ENCODE measurements at places on chromosomes 12 and 14. TPM values are rescaled to one million over a fixed set of nuclear protein-coding genes. Genes with fewer than 3 reads are reported as not detected.

LRTM2 gene
- not detected for total RNA-seq

RNASE2 gene
- not detected for total RNA-seq

TAS2R31 gene
- total RNA-seq, result 13.6 TPM

ZFYVE1 gene
- 32.6 TPM for total RNA-seq

NOVA1 gene
- total RNA-seq, result 16.9 TPM

SYNDIG1L gene
- total RNA-seq, result not detected

TCL1B gene
- not detected for total RNA-seq

TTC6 gene
- 0.36 TPM for total RNA-seq

NINJ2 gene
- total RNA-seq, result not detected

DEGS2 gene
- 0.16 TPM for total RNA-seq

IFI27L1 gene
- total RNA-seq, result 8.9 TPM

LALBA gene
- not detected for total RNA-seq

RPGRIP1 gene
- total RNA-seq, result not detected

IFNG-AS1 gene
- 0.09 TPM for total RNA-seq

GPD1 gene
- 0.36 TPM for total RNA-seq

SOAT2 gene
- total RNA-seq, result not detected

GPR135 gene
- 4.3 TPM for total RNA-seq

CCDC197 gene
- total RNA-seq, result not detected

AQP5 gene
- total RNA-seq, result 2.4 TPM

STXBP6 gene
- 2.7 TPM for total RNA-seq

NANOG gene
- 0.16 TPM for total RNA-seq

KLHL33 gene
- 0.18 TPM for total RNA-seq

GALNT16 gene
- total RNA-seq, result 1.6 TPM

MFAP5 gene
- total RNA-seq, result 220 TPM

ENO2 gene
- total RNA-seq, result 8.7 TPM

ELK3 gene
- total RNA-seq, result 18.6 TPM

RNFT2 gene
- 2.3 TPM for total RNA-seq

DHRS7 gene
- 37.5 TPM for total RNA-seq

NKX2-1 gene
- total RNA-seq, result not detected

ALDH1L2 gene
- total RNA-seq, result 41.5 TPM

LYZ gene
- not detected for total RNA-seq

COX8C gene
- total RNA-seq, result not detected

FOXG1 gene
- not detected for total RNA-seq

TSPAN9 gene
- total RNA-seq, result 8.1 TPM

AVPR1A gene
- total RNA-seq, result 0.41 TPM

C12orf54 gene
- not detected for total RNA-seq

KERA gene
- not detected for total RNA-seq

CRIP1 gene
- total RNA-seq, result 28.4 TPM

TTC9 gene
- 0.45 TPM for total RNA-seq

MYL6 gene
- 1,209 TPM for total RNA-seq
